NCI-H524 treated with DMSO at 0.1 percent for 48 hours (cell line): ENCODE measurements at places on chromosomes 6 and 20.
A peak's percentile ranks its signal among the peaks of the same experiment; 100 is the strongest.

DNA sequence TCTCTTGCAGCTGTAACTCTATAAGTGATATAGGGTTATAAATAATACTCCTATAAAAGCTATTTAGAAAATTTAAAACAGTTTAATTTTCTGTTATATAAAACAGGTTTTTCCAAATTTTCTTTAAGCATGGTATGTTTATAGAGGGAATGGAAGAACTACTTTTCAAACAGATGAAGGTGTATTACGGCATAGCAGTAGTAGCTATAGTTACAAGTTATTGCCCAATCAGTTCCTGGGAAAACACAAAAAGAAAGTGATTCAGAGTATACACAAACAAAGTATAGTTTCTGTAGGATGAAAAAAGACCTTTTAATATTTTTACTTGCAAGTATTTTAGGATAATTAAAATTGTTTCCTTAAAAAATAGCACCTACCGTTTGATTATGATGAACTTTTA is 9.8 kb downstream of the SLC17A5 start:
- DNase-seq = no peak

DNA sequence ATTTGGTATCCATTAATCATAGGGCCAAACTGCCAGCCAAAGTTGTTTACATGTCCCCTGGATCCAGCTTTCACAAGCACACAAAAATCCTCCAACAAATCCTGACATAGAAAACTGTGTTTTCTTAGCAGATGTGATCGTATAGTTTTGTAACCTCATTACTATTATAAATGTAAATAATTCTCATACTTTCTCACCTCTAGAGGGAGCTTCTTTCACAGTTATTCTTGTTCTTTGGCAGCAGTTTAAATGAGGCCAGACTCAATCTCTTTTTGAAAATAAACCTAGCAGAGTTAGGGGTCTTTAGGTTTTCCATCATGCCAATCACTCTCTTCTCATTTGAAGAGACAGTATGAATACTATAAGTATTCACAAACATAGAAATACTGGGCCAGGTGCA is 17.0 kb upstream of the ZNF318 start:
- peak; percentile 7 for DNase-seq

DNA sequence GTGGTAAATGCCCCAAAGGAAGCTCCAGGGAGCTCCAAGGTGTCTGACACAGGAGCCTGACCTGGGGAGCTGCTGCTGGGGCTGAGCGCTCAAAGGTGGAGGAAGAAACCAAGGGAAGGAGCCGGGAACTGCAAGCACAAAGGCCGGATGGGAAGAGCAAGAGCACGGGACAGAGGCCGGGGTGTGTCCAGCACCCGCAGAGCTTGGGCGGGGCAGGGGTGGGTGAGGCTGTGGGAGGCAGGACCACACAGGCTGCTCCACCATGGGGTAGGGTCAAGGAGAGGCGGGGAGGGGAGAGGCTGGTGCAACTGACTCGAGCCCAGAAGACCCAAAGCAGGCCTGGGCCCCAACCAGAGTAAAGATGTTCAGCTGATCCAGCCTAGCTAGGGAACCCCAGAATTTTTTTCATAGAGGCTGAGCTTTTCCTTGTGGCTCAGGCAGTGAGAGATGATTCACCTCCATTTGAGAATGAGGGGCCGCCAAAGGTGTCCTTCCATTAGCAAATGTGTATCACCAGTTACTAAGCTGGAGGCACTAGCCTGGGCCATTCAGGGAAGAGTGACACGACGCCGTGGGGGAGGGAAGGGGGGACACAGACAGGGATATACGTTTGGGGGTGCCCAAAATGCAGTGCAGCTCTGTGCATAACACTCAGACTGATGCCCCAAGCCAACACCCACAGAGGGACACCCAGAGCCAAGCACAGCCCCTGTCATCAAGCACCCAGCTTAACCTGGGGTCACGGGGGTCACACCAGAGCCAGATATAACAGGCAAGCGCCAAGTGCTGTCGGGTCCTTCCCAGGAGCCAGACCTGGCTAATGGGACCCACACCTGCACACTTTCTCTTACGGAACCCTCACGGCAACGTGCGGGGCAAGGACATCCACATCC is 21.3 kb upstream of the TLDC2 start:
- DNase-seq = no peak

- no peak for DNase-seq
Measured at GRCh38 chr6:82608781-82609180, 245.2 kb downstream of the TPBG start.

- DNase-seq = no peak
Measured at GRCh38 chr6:37491830-37492208, 7.9 kb downstream of the CCDC167 start.

DNA sequence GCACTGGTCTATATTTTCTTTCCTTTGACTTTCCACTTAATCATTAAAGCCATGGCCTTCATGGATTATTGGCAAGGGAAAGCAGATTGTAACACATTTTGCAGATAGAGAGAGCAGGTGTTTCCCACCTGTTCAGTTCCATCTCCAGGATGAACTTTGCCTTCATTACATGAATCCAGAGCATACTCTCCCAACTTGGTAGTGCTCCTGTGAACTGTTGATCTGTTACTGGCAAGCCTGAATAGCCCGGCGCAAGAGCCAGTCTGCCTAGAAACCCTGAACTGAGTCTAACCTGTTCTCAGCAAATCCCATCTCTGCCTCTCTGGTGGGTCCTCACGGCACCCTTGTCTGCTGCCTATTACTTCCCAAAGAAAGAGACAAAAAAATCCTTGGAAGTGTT is 210.3 kb downstream of the PLCB1 start:
- no peak for DNase-seq

GRCh38 chr6:134510920-134511319 is 193.0 kb upstream of the SGK1 start:
- peak; percentile 96 for DNase-seq

GRCh38 chr6:148304976-148305375 is 37.7 kb upstream of the SASH1 start:
- DNase-seq = no peak

GRCh38 chr6:111805511-111806164 is 67.6 kb downstream of the FYN start:
- DNase-seq = no peak

GRCh38 chr6:94362061-94362864 is 942.9 kb upstream of the EPHA7 start:
- DNase-seq = no peak

DNA sequence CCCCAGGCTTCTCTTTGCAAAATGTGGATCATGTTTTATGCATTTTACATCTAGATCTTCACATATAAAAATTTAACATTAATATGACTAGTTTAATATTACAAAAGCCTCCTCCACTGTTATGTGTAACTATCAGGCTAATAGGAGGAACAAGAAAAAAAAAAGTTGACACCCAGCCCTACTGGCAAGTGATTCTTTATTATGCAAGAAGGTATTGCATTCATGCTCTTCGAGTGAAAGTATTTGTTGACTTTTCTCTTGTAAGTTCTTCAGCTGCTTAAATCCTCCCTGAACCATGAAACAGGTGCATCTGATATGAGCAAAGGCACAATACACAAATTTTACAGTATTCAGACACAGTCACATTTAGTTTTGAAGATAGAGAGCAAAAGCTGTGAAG is 716 bp upstream of the HLA-DQB2 start:
- no peak for DNase-seq

DNA sequence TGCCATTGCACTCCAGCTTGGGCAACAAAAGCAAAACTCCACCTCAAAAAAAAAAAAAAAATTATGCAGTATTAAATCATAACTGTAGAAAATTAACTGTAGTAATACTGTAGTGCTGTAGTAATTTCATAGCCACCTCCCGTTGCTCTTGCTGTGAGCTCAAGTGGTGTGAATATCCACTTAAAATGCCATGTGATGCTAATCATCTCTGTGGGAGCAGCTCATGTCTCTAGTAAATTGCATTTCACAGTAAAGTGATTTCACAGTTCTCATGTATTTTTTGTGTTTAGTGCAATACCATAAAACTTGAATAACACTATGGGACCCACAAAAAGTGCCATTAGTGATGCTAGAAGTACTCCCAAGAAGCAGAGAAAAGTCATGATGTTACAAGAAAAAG is 14.4 kb upstream of the FAM217A start:
- DNase-seq = peak; percentile 33

DNA sequence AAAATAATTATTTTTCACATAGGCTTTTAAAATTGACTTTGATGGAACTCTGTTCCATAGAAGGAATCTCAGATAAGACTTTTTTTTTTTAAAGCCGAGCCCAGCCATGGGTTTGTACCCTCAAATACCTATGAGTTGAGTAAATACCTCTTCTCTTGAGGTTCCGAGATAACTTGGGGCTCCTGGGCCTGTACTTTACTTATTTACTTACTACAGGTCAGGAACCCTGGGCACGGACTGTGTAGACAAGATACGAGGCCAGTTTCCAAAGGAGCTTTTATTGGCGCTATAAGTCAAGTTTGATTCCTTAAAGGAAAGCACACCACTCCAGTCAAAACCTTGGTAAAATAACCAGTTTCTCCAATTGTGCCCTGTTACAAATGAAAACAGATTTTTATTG is 7.5 kb downstream of the AFG1L start:
- no peak for DNase-seq

GRCh38 chr20:2515203-2515602 is 6.5 kb upstream of the ZNF343 start:
- no peak for DNase-seq

DNA sequence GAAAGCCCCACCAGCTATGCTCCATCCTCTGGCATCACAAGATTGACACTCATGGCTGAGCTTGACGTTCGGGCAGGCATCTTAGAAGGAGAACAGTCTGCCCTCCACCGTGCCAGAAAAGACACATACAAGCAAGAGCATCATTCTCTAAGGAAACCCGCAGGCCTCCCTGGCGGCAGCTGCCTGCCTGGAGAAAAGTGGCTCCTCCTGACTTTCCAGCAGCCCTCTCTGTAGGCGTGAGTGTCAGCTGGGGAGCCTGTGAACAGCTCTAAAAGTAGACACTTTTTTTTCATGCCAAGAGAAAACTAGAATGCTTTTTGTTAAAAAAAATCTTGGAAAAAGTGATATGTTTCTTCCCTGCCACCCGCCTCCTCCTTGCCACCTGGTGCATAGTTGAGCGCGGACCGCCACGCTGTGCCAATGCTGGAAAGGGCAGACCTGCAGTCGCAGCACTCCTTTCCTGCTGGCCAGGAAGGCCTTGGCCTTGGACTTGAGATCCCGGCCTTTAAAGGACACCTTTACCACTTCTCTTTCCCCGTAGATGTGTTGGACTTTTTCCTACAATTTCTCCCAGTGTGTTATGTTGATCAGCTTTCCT is 29.7 kb upstream of the INSM1 start:
- DNase-seq = no peak

DNA sequence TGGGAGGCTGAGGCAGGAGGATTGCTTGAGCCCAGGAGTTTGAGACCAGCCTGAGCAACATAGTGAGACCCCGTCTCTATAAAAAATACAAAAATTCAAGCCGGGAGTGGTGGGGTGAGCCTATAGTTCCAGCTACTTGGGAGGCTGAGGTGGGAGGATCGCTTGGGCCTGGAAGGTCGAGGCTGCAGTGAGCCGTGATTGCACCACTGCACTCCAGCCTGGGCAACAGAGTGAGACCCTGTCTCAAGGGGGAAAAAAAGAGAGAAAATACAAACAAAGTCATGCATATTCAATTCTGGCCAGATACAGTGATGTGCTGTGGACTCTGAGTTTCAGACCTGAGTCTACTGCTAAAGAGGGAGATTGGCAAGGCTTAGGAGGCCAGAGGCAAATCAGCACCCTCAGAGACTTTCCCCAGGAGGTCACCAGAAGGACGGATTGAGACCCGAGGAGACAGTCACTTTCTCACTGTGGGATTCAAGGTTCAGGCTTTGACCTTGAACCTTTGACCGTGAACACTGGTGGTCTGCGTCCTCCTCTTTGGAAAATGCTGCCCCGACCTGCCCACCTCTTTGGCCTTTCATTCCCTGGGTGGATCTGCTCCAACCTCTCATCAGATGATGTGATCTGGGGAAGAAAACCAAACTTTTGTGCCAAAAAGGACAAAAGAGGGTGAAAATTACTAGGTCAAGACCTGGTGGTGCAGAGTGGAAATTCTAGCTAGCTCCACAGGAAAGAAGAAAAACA is 31.2 kb downstream of the TGM2 start:
- no peak for DNase-seq
